ENCODE measurements at places on chromosomes 13 and 19.

- DNase-seq: no peak
Measured at GRCh38 chr19:5952193-5953029, 25.5 kb downstream of the RANBP3 start.

DNA sequence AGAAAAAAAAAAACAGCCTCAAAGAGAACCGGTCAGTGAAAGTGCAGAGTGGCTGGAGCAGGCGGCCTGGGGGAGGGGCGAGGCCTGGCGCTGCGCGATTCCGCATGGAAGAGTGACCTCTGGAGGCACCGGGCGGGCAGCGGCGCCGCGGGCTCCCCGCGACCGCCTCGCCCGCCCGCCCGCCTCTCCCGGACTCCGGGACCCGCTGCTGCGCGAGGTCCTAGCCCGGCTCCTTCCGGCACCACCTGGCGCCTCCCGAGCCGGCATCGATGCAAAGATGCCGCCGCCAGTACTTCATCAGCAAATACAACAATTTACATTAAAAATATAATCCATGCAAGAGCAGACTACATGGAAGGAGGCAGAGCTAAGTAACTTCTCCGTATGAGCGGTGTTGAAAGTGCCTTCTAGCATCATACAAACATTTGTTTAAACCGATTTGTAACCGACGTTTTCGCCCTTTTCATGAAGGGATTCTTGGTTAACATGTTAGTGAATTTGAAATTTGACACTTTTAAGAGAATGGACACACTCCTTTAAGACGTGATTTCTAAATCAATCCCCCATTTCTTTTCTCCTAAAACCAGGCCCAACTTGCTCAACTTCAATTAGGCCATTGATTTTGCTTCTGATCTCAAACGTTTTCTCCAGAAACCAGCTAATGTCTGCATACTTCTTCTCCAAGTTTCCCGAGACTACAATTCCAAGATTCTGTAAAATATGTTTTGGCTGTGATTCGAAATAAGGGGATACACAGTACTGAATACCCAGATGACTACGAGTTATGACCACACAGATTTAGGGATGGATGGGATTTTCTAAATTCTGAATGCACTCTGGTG lies 2.1 kb downstream of the EFNB2 start:
- DNase-seq: no peak

- DNase-seq: no peak
Measured at GRCh38 chr13:83423861-83424260, 458.4 kb downstream of the SLITRK1 start.

GRCh38 chr13:37446503-37446902 lies 152.1 kb downstream of the POSTN start:
- no peak for DNase-seq

DNA sequence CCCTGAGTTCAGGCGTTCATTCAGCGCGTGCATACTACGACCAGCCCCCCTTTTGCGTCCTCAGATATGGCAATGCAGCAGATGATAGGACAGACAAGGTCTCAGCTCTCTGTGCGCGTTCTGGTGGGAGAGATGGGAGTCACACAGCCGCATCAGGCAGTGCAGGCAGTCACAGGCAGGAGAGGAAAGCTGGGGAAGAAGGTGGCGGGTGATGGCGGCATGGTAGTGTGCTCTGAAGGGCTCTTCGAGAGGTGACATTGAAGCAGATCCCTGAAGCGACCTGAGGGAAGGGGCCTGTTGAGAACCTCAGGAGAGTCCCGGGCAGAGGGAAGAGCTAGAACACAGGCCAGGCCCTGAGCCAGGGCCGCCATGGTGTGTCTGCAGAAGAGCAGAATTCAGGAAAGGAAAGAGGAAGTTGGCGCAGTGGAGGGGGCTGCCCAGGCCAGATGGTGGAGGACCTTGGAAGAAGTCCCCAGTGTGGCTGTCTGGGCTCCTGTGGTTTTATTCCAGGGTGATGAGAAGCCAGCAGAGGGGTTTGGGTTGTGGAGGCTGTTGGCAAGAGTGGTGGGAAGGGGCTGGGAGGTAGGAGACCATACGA lies 3.5 kb downstream of the USF2 start:
- DNase-seq: no peak

GRCh38 chr13:94329754-94330551 lies 149.5 kb downstream of the DCT start:
- DNase-seq: no peak

DNA sequence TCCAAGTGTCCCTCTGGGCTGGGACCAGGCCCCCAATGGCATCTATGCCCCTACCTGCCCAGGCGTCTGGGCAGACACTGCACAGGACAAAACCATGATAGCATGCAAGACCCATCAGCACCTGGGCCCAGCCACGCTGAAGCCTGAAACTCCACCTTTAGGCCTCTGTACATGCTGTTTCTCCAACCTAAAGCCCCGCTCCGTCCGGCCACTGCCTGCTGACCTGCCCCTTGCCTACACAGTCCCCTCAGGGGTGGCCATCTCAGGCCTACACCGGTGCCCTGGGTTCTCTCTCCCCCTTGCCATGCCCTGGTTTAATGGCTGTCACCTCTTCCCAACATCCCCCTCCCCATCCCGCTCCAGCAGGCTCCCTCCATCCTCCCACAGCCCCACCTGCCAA lies 15.3 kb downstream of the GJA3 start:
- no peak for DNase-seq

All from stimulated activated CD4-positive, alpha-beta T cell treated with anti-CD3 and anti-CD28 coated beads, Interleukin-2, amount 100 ng/mL, for 4 hours (primary cell).